Caco-2 (cell line): ENCODE measurements at places on chromosomes 3 and 15.

DNA sequence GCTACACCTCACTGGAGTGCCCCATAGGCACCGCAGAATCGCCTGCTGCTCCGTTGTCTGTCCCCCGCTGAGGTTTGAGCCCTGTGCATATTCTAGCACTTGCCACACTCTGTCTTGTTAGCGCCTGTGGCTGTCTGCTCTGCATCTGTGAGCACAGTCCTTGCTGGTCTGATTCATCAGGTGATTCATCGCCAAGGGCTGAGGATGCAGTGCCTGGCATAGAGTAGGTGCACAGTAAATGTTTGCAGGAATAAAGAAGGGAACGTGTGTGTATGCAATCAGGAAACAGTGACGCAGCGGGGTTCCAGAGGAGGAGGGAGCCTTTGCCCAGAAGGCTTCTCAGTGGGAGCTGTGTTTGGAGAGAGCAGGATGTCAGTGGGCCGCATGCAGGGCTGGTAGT, 124.0 kb upstream of the PLXNA1 start:
- no peak for DNase-seq

GRCh38 chr15:92510163-92510882, 116.6 kb downstream of the ST8SIA2 start:
- no peak for DNase-seq

DNA sequence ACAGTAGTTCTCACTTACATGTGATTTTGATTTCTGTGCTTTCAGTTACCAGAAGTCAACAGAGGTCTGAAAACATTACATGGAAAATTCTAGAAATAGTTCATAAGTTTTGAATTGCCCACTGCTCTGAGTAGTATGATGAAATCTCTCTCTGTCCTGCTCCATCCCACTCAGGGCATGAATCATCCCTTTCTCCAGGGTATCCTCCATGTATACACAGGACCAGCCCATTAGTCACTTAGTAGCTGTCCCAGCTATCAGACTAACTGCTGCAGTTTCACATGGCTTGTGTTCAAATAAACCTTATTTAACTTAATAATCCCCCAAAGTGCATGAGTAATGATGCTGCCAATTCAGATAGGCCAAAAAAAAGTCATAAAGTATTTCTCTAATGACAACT, 38.6 kb downstream of the EPHA3 start:
- DNase-seq: no peak

GRCh38 chr15:72271895-72272212, 500 bp downstream of the PARP6 start:
- DNase-seq: no peak

- DNase-seq: no peak
Measured at GRCh38 chr3:32757618-32758374, 60.0 kb upstream of the TRIM71 start.

- no peak for DNase-seq
Measured at GRCh38 chr15:65801229-65801805, 9.2 kb upstream of the DENND4A start.

DNA sequence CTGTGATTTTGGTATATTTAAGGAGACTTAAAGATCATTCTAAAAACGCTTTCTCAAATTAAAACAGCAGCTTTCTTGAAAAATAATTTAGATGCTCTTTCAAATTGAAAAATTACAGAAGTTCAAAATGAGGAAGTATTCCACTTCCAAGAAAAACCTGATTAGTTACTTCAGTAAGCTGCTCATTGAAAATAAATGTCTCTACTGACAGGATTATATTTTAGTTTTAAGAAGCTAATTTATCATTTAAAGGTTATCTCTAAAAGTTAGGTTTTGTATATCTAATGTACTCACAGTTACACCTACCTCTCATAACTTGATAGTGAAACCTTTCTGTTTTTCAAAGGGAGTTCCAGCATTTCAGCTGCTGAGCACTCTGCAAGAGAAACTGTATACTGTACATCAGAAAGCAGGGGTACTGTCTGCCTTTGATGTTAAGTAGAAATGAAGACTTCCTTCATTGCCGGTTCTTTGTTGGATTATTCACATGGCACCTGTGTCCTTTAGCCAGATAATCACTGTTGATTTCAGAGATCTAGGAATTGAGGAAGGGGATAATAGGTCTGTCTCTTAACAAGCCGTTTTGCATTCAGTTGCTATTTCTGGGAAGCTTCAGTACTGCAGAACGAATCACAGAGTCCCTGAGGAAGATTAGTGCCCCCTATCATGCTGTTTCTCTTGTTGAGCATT, 161.6 kb downstream of the TCF12 start:
- no peak for DNase-seq

DNA sequence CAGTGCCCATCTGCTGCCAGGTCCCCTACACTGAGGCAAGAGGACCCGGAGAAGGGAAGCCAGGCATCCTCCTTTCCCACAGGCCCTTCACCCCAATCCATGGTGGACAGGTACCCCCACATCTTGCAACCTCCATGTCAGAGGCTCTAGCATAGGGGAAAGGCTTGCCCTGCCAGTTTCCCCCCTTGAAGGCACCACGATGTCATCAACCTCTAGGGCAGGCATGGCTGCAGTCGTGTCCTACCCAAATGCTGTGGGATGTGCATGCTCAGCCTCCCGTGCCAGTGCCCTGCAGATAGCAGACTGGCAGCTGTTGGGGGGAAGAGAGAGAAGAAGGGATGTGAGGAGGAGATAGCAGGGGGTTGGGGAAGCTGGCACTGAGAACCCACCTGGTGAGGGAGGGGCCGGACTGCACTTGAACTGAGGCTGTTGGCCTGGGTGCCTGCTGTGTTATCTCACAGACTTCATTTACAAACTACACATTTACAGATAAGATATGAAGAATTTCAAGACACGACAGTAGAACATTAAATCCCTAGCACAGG, 197.5 kb downstream of the ADAMTS9 start:
- no peak for DNase-seq

GRCh38 chr15:68894208-68894607, 36.1 kb upstream of the SPESP1 start:
- no peak for DNase-seq

- DNase-seq: no peak
Measured at GRCh38 chr3:83567935-83568334, 1390.9 kb upstream of the CADM2 start.

DNA sequence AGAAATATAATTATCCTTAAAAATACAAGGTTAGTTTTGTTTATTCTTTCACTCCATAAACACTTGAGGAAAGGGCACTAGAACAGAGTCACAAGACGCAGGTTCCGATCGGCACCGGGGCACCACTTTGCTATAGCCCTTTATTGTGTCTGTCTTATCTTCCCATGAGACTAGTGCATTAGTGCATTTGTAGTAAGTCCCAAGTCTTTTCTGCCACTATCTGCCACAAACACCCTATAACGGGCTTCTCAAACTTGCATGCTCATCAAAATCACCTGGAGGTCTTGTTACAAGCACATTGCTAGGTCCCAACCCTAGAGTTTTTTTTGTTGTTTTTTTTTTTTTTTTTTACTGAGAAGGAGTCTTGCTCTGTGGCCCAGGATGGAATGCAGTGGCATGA, 213.1 kb downstream of the FOXP1 start:
- no peak for DNase-seq

- no peak for DNase-seq
Measured at GRCh38 chr15:55660153-55660552, 72.0 kb upstream of the PYGO1 start.

DNA sequence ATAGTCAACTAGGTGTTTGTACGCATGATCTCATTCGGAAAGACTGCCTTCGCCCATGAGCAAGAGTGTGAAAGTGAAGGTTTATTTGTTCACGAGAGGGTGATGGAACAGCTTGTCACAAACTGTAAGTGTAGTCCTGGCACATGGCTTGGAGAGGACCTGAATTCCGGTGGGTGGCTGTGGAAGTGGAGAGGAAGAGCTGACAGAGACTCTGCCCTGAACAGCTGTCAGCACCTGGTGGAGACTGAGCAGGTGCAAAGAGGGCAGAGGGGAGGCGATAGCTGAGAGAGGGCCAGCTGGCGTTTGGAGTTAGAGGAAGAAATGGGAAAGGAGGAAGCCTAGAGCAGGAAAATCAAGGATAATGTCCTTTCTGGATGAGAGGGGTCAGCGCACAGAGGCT, 155.7 kb downstream of the EEFSEC start:
- no peak for DNase-seq

DNA sequence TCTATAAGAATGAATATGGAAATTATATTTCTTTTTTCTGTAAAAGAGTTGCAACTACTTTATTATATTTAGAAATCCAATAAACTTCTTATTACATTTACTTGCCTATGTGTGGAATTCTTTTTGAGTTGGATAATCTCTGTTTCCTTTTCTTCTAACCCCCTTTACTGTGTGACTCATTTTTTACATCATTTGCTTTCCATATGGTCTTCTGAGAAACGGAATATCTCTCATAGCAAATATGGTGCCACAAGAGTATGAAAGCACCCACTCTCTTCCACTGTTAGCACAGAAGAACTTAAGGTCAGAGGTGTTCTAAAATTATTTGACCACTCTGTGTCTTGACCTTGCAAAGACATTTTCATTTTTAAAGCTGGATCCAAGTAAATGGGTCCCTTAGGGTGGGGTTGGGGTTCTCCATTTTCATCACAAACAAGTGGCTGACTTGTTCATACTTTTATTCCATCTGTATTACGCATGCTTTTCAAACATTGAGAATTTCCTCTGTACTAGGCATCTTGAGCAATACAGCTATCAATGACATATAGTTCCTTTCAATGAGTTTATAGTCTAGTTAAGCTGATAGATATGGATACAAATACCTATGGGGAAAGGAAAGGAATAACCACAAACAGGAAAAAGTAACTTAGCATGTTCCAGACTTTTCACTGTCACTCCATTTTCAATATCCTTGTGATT, 281.1 kb upstream of the TPRG1 start:
- no peak for DNase-seq

GRCh38 chr3:184557348-184557950, 4.1 kb upstream of the EPHB3 start:
- DNase-seq: no peak

GRCh38 chr3:89697321-89697916, 590.0 kb downstream of the EPHA3 start:
- DNase-seq: no peak

- peak; percentile 68 for DNase-seq
Measured at GRCh38 chr3:100254168-100254777, 6.5 kb upstream of the TBC1D23 start.

- DNase-seq: peak; percentile 4
Measured at GRCh38 chr3:53216723-53217122, 39.1 kb downstream of the TKT start.

DNA sequence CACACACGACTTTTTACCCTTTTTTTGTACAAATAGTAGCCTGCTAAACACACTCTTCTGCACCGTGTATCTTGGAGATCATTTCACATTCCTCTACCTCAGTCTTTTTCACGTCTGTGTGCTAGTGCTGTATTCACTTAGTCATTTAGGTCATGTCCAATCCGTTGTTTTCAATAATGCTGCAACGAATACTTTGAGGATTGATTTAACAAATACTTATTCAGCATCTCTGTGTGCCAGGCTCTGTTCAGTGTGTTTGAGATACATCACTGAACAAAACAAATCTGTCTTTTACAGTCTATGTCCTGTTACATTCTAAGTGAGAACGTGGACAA, 882 bp downstream of the JMJD7 start:
- no peak for DNase-seq

- DNase-seq: no peak
Measured at GRCh38 chr3:139225548-139225947, 118.3 kb upstream of the MRPS22 start.

GRCh38 chr3:130048726-130049125, 32.9 kb upstream of the ALG1L2 start:
- no peak for DNase-seq

DNA sequence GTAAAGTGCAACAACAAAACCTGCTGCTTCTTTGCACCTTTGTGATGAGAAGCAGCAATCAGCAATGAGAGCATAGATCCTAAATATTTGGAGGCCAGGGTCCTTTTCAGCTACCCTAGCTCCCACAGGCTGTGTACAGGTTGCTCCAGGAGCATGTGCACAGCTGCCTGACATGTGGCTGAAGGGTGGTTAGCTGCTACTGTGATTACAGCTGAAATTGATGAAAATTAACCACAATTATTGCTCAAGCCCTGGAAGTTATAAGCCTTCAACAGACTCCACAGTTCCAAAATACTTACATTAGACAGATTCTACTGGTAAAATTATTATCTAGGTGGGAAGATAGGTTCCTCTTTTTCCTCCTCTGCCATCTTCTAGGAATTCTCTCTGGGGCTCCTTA, 28.5 kb downstream of the COMMD2 start:
- no peak for DNase-seq

DNA sequence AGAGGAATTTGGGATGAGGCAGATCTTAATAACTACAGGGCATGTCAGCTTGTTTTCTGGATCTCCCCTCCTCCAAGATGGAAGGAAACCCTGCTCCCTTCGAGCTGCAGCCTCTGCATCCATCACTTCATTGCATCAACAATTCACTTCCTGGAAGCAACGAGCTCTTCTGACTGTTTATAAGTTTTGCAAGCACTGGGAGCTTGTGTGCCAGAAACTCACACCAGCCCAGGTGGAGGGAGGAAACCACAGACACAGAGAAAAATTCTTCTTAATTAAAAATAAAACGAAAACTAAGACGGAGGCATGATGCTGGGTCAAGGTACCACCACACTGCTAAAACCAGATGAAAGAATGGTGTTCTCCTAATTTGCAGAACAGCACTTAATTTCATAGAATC, 10.6 kb downstream of the LRIG1 start:
- DNase-seq: no peak

DNA sequence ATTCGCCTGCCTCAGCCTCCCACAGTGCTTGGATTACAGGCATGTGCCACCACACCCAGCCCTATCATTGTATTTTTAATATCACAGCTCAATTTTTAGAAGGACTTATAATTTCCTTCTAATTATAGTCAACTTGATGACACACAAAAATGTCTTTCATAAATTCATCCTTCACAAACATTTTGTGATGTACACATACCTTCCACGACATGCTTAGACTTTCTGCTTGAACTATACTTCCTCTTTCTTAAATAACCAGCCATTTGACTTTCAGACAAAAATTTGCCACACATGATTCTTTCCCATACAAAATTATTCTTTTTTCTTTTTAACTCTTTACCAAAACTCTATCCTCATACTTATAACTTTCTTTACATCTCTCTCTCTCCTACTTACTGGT, 48.4 kb upstream of the CCK start:
- no peak for DNase-seq

GRCh38 chr3:119145500-119146167, at the start of gene TEX55:
TEX55 (plus strand) TSS chr3:119146165; CDS start chr3:119146190, 25 bp downstream.
- DNase-seq: peak; percentile 51

- DNase-seq: no peak
Measured at GRCh38 chr3:38281895-38282686, at the start of gene SLC22A14. SLC22A14 (plus strand) TSS chr3:38282294; CDS start chr3:38306027, 23,733 bp downstream.

GRCh38 chr3:128412180-128413002, 54.3 kb downstream of the DNAJB8 start:
- DNase-seq: no peak

DNA sequence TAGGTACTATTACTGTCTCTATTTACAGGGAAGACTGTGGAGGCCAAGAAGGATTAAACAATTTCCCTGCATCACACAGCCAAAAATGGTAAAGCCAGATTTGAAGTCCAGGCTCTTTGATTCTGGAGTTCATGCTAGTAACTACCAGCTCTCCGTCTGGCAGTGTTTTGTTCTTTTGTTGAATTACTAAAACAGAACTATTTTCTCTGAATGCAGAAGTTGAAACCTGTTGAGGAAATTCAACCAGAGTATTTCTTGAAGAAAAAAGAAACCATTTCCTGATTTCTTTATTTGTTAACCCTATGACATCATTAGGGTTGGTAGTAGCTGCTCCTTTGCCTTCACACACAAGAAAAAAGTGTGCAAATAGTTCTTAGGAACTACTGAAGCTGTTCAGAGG, 34.3 kb downstream of the CRTC3 start:
- no peak for DNase-seq
